ENCODE measurements at places on chromosomes 1 and 21.

DNA sequence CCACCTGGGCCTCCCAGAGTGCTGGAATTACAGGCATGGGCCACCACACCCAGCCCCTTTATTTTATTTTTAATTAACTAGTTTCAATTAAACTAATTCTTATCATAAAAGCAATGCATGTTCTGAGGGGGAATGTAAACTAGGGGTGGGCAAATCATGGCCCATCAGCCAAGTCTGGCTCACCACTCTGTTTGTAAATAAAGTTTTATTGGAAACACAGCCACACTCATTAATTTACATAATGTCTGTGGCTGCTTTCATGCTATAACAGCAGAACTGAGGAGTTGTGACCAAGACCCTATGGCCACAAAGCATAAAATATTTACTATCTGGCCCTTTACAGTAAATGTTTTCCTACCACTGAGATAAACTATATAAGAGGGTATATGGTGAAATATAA lies 28.7 kb upstream of the IPO9 start:
- no peak for DNase-seq

DNA sequence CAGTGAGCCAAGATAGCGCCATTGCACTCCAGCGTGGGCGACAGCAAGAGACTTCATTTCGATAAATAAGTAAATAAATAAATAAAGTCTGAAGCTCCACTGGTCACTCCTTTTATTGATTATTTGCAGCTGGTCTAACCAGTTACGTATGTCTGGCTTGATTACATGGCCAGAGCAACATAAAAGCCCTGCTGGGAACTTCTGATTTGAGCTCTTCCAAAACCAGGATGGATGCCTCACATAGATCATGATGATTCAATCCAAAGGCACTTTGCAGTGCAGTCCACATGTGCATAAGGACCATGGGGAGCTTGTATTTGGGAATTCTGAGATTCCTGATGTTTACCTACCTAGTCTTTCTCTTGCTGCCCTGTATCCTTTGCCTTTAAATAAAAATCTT lies 24.0 kb downstream of the NSUN4 start:
- no peak for DNase-seq

GRCh38 chr1:183124259-183124658 lies 61.8 kb upstream of the LAMC2 start:
- DNase-seq, result no peak

DNA sequence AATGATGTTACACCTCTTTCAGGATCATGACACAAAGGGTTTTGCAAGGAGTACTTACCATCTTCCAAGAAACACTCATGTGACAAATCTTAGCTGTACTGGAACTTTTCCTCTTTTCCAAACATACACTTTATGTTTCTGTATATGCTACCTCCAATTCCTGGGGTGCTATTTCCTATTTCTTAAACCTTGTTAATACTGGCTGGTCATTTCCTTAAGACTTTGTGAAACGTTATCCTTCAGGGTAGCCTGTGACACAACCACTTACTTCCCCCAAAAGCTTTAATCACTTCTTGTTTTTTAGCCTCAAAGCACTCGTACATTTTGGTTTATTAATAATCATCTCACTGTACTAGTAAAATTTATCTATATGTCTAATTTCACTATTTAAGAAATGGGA lies 39.4 kb downstream of the OR10Z1 start:
- no peak for DNase-seq

DNA sequence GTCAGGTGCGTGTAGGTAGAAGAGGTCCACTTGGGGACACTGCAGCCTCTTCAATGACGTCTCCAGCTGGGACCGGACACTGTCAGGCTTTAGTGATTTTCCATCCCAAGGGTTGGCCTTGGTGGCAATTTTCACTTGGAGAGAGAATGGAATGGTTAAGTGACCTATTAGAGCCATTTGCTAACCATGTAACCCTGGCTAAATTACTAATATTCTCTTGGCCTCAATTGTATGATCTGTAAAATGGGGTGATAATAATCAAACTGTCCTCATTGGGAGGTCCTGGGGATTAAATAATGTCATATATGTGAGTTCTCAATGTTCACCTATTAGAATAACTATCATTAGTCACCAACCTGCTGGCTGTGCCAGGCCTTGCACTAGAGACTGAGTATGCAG lies 3.4 kb downstream of the AKR7A2 start:
- no peak for DNase-seq

GRCh38 chr1:187928288-187928687 lies 1099.5 kb downstream of the PLA2G4A start:
- no peak for DNase-seq

GRCh38 chr1:211613108-211613947 lies 34.4 kb upstream of the SLC30A1 start:
- DNase-seq, result no peak
